ENCODE measurements at places on chromosomes 6 and 20.

DNA sequence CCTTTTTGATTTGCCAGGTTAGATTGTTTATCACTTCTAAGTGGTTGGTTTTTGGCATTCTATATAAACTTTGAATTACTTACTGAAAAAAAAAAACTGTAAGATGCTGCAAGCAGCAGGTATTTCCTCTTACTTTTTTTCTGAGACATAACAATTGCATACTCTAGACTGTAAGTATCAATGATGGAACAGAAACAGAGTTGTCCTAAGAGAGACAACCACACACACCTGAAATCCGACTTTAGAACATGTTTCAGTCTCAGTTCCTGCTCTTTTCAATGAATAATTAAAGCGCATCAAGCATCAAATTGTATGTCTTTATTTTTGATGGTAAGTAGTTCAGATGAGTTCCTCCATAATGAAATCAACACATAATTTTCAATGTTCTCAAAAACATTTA is 105.3 kb upstream of the KHDRBS2 start:
- no peak for DNase-seq

GRCh38 chr6:136923116-136923953 is 1.2 kb downstream of the SLC35D3 start:
- no peak for DNase-seq

DNA sequence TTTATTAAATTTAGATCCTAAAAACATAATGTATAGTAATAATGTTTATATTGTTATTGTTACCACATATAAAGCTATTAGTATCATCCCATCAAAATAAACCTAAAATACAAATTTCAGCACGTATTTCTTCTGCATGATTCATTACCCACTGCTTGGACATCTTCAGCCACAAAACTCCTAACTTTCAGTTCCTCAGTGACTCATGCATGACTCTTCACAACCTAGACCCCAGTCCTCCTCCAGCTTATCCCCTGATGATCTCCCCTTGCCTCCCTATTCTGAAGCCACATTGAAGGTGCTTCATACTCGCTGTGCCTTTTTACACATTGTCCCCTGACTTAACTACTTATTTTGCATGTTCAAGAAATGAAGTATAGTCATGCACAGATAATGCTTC is 11.2 kb upstream of the GPRC6A start:
- DNase-seq: no peak

DNA sequence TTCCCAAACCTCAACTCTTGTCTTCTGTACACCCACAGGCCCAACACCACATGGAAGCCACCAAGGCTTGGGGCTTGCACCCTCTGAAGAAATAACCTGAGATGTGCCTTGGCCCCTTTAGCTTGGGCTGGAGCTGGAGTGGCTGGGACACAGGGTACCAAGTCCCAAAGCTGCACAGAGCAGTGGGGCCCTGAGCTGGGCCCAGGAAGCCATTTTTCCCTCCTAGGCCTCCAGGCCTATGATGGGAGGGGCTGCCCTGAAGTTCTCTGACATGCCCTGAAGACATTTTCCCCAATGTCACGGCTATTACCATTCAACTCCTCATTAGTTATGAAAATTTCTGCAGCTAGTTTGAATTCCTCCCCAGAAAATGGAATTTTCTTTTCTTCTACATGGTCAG is 163.2 kb upstream of the ARID1B start:
- no peak for DNase-seq

All from GM12878 (cell line).